SK-MEL-5 (cell line): ENCODE measurements at places on chromosomes 16 and 17.

GRCh38 chr16:24526701-24527495 is 12.5 kb upstream of the RBBP6 start:
- DNase-seq = no peak

- no peak for DNase-seq
Measured at GRCh38 chr16:37511-37910, 15.9 kb downstream of the POLR3K start.

GRCh38 chr17:46212634-46213435 is 19.6 kb upstream of the KANSL1 start:
- peak; percentile 88 for DNase-seq

- DNase-seq = no peak
Measured at GRCh38 chr16:58337090-58337444, 42.2 kb upstream of the PRSS54 start.

- DNase-seq = no peak
Measured at GRCh38 chr17:8855477-8856204, 11.8 kb downstream of the PIK3R6 start.

- no peak for DNase-seq
Measured at GRCh38 chr17:8412089-8412488, 14.5 kb upstream of the RNF222 start.

- no peak for DNase-seq
Measured at GRCh38 chr17:48543854-48544348, 1.0 kb downstream of the HOXB2 start.

- DNase-seq = no peak
Measured at GRCh38 chr17:77325577-77326075, 184.9 kb downstream of the SEC14L1 start.

GRCh38 chr17:68294196-68294555 is 2.9 kb downstream of the ARSG start:
- DNase-seq = peak; percentile 89

- DNase-seq = no peak
Measured at GRCh38 chr17:73061161-73061560, 31.3 kb downstream of the SLC39A11 start.

DNA sequence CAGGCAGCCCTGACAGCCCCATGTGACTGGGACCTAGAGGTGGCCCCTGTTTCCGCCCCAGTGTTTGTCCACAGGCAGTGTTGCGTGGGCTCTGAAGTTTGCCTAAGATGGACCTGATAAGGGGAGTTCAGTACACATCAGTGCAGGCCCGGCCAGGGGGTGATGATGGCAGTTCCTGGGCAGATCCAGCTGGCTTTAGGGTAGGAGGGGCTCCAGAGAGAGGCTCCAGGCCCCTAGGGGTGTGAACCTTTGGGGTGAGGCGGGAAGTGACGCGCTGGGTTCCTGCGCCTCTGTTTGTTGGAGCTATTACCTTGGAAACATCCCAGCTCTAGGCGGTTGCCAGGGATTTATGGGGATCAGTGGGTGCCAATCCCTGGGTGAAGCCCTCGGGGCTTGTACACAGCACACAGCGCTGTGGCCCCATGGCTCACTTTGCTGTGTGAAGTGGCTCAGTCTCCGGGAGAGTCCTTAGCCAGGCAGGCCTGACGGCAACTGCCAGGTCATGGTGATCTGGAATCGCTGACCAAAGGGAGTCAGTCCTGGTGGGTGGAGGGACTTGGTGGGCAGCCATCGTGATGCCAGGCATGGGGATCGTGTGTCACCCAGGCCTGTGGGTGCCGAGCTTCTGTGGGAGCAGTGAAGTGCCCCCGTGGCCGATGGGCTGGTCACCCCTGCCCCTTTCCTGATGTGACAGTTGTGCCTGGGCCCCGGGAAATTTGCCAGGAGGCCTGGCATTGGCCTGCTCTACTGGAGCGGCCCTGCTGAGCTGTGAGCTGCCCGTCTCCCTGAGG is 146.1 kb downstream of the SEC14L1 start:
- no peak for DNase-seq

GRCh38 chr17:46195217-46195855 is 2.1 kb upstream of the KANSL1 start:
- no peak for DNase-seq

GRCh38 chr17:35747540-35748017 is 5.5 kb downstream of the GAS2L2 start:
- DNase-seq = peak; percentile 84

DNA sequence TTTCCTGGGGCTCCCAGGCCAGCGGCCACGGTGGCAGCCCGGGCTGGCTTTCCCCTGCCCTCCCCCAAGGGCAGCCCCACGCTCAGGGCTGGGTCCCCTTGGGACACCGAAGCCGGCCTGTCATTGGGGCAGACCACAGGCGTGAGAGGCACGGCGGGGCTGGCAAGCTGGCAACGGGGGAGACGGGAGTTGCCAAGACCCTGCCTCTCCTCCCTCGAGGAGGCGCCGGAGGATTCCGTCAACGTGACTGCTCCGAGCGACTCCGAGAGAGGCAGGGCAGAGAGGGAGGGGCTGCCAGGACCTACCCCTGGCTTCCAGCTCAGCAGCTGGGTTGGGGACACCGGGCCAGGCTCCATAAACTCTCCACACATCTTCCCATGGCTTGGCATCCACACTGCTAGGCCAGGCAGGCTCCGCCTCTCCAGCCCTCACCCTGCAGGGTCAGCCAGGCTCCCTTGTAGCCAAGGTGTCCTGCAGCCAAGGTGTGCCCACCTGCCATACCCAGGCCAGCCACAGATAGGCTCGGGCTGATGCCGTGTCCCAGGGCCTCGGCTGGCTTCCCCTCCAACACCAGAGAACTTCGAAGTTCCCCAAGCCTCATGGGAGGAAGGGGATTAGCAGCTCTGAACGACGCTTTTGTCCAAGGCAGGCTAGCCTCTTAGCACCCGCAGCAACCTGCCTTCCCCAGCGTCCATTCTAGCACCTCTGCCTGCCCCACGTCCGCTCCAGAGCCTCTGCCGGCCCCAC is 25.5 kb downstream of the TIMM22 start:
- DNase-seq = no peak

DNA sequence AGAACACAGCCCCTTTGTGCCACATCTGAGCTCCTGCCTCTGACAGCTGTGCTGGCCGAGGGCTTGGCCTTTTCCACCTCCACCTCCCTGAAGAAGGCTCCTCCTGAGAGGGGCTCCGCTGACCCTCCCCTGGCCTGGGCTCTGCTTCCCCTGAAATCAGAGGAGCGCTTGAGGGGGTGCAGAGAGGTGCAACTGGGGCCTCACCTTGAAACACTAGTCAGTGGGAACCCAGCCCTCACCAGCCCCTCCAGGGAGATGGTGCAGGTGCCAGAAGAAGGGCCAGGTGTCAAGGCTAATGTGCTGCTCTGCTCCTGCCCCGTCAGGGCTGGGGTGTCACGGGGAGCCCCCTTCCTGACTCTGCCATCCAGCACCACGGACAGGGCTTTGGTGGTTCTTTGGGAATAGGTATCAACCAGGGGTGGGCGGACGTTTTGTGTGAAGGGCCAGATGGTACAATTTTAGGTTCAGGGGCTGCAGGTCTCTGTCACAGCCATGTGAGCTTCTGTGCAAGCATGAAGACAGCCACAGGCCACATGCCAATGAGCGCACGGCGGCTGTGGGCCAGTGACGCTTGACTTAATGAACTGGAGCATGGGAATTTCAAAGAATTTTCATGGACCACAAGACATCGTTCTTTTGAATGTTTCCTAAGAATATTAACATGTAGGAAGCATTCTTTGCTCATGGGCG is 2.1 kb upstream of the ZG16B start:
- DNase-seq = no peak

DNA sequence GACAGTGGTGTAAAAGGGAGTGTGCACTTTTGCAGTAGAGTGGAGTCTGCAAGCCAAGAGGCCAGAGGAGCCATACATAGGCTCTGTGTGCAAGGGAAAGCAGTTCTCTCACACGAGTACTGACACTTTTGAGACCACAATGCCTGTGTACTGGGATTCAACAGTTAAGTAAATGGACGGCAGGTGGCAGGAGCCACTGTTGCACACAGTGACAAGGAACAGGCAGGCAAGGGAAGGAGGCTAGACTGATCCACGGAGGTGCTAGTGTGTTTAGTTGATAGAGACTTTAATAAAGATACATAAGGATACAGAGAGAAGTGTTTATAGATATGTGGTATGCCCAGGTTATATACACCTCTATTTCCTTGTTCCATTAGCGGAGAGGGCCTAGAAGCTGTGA is 67.0 kb downstream of the MPRIP start:
- no peak for DNase-seq

DNA sequence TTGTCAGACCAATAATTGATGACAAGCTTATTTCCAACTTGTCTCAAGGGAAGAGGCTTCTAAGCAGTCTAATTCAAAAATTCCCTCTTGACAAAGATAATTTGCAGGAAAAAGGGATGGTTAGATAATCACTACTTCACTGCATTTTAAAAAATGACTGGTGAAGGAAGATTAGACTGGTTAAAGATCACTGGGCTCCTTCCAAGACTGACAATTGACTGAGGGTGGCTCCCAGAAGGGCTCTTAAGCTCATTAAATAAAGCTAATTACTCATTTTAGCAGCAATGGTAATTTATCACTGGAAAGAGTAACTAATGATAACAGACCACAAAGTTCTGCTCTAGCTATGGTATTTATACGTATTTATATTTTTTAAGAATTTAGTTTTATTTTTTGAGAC is 4.4 kb upstream of the HEATR3 start:
- no peak for DNase-seq

DNA sequence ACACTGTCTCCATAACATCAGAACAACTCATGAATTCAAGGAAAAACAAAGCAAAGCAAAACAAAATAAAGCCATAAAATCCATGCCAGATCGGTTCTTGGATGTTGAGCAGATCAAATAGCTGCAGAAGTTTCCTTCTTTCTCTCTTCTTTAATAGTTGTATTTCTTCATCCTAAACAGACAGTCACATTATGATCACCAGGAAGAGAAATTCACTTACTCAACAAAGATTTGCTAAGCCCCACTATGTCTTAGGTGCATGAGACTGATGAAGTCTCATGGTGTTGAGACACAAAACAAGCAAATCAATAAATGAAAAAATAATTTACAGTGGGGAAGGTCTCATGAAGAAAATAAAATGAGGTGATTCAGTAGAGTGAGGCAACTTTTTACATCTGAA is 72.8 kb downstream of the WIPI1 start:
- peak; percentile 47 for DNase-seq

- DNase-seq = no peak
Measured at GRCh38 chr17:73650617-73651200, 6.5 kb upstream of the SDK2 start.

DNA sequence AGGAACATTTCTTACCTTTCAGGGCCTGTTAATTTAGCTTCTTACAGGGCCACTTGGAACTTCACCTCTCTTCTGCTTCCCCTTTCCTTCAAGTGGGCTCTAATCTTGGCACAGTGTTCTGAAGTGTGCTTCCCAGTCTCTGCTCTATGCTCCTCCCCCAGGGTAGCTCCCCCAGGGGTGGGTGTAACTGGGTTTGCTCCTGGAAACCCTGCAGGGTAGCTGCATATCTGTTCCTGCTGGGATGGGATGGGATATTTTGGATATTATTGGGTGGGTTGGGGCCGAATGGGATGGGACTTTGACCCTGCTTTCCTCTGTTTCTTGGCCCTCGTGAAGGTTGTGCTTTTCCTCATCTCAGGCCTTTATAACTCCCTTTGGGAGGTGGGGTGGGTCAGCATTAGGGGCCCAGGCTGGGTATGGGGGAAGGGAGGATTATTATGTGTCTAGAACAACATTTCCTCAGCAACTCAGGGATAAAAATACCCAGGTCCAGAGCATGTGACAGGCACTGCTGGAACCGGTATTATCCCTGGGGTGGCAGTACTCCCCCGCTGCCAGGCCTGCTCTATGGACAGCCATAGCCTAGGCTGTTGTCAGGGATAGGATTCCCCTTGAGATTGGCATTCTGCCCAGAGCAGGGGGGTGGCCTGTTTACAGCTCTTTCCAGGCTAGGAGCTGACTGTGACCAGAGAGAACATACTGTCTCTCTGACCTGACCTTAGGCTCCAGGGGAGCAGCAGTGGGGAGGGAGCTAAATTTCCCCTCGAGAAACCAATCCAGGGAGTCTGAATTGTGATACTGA is 5.0 kb downstream of the NFE2L1 start:
- DNase-seq = no peak

GRCh38 chr16:3597226-3597625 is 14.2 kb downstream of the SLX4 start:
- DNase-seq = no peak

DNA sequence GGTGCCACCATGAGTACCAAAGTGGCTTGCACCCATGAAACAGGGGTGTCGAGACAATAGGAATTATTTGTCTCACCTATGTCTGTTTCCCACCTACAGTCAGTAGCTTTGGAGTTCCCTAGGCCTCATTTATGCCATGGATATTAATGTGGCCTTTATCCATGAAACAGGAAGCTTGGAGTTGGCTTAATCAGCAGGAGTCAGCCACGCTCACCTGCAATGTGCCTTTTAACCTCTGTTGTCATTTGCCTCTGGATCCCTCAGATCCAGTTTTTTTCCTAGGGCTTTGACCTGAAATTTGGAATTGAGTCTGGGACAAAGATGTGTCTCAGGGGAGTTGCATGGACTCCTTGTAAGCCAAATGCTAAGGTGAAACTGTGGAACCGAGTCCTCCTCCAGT is 44.4 kb downstream of the TAOK1 start:
- DNase-seq = no peak

DNA sequence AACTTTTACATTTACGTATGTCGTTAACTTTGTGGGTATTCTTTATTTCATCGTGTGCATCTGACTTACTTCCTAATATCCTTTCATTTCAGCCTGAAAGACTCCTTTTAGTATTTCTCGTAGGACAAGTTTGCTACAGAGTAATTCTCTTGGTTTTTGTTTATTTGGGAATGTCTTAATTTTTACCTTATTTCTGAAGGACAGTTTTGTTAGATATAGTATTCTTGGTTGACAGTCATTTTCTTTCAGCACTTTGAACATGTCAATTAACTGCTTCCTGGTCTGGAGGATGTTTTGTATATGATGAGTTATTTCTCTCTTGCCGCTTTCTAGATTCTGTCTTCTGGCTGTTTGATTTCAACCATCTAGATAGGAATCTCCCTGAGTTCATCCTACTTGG is 109.2 kb upstream of the NACA2 start:
- no peak for DNase-seq

DNA sequence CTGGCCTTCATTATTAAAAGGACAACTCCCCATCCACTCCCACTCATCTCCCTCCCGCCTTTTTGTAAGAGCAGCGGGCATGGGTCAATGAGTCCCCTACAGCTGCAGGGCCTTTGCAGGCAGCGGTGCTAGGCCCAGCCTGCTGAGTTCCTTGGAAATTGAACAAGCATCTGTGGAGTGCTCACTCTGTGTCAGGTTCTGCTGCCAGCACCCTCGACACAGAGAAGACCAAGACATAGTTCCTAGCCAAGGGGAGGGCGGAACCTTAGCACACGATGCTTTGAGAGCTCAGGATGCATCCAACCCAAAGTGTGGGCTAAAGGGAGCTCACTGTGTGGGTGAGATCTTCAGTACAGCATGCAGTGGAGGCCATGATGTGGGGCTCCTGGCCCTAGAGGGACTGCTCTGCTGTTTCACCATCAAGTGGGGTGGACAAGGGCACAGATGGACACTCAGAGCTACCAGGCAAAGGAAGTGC is 27.6 kb downstream of the RMI2 start:
- DNase-seq = no peak

DNA sequence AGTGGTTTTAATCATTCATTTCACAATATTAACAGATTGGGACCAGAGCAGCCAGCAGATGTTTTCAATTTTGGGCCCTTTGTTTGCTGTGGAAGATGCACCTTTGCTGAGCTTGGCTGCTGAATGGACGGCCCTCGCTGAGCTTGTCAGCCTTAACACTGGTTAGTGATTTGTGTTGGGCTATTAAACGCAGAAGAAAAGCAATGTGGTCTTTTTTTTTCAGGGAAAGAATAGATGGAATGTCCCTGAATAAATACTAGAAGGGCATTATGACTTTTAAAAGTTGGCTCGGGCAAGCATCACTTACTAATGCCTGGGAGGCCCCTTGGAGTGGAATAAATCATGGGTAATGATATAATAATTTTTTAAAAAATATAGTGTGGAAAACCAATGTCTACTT is 297.0 kb downstream of the MAP2K6 start:
- no peak for DNase-seq
